GM12878 (cell line): ENCODE measurements at places on chromosomes 7 and 10.

DNA sequence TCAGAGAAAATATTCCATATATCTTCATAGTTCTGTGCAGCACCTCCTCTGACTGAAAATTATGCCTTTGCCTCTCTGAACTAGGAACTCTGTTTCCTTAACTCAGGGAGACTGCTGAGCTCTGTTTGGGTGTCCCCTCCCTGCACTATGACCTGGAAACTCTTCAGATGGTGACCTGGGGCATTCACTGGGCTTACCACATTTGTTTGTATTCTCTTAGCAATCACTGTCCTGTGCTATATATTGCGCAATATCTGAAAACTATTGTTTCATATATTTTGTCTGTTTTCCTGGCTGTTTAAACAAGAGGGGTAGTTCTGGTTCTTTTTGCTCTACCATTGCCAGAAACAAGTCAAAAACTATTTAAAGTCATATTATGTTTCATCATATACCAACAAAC lies 181.8 kb upstream of the KIAA1217 start:
- H3K27ac ChIP-seq, result no peak overlapping the region
- no peak overlapping the region for H3K4me3 ChIP-seq
- DNase-seq, result no peak
- H3K36me3 ChIP-seq, result no peaks in the 10 kb centered on the region

- H3K27me3 ChIP-seq, result no peaks in the 10 kb centered on the region
- DNase-seq, result no peak
- no peak overlapping the region for H3K4me3 ChIP-seq
- H3K36me3 ChIP-seq, result no peaks in the 10 kb centered on the region
Measured at GRCh38 chr7:7911369-7912123, 57.0 kb upstream of the GLCCI1 start.

DNA sequence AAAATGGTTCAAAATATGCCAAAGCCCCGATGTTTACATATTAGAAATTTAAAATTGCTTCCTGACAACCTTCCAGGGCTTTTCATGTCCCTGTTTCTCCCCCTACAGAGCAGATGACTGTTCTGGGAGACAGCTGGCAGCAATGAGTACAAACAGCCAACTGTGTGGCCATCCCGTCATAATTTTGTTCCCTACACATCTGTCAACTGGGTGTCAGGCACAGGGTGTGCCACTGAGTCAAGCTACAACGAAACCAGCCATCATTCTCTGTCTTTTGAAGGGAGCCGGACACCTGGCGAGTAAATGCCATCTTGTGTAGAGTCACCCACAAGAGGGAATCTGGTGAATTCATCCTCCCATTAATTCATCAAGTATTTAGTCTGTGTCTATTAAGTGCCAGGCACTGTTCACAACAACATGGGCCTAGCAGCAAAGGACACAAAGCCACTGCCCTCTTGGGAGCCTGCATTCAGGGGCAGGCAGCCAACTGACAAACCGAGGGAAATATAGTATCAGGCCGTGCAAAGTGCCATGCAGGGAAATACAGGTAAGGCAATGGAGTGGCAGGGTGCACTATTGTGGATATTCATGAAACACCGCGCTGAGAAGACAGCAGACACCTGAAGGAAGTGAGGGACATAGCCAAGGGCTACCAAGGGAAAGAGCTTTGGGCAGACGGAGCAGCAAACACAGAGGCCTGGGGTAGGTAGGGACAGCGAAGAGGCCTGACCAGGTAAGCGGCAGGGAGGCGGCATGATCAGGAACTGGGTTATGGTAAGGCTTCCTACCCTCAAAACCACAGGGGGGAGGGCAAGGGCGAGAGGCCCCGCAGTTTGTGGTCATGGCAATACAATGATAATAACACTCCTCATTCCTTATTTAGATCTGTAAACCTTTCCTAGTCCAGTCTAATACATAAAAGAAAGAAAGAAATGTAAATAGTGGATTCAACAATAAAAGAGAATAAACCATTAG lies 213.6 kb downstream of the FAM107B start:
- DNase-seq, result no peak
- no peaks in the 10 kb centered on the region for H3K27me3 ChIP-seq
- H3K27ac ChIP-seq, result no peak overlapping the region

DNA sequence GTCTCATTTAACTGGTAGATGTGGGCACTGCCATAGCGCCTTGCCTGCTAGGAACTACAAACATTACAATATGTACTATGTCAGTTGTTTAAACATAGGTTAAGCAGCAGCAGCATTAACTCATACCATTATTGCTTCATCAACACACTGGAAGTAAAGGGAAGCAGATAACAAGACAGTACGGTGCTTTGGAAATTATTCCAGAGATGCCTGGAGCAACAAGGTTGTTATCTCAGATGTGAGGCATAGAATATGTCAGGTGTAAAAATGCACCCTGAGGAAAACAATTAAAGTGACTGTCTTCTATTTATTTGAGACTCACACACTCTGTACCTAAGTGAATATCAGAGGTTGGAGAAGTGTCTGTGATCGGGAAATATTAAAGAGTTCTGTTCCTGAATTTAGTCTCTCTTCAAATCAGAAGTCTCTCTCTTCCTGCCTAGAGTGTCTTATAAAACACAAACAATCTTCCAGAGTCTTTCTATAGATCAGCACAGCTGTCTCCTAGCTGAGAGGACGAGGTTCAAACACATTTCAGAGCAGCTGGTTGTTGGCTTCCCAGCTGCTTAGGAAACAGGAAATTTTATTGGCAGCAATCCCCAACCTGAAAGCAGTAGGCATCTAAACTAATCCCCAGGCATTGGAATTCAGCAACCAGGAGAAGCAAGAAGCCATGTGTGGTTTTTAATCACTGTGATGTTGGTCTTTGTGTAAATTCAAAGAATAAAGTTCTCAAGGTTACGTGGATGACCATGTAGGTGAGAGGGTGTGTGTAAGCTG lies 994.4 kb upstream of the LRRTM3 start:
- H3K4me1 ChIP-seq, result no peaks in the 10 kb centered on the region
- H3K27ac ChIP-seq, result no peak overlapping the region
- H3K27me3 ChIP-seq, result no peaks in the 10 kb centered on the region
- no peaks in the 10 kb centered on the region for H3K36me3 ChIP-seq
- no peak for DNase-seq

DNA sequence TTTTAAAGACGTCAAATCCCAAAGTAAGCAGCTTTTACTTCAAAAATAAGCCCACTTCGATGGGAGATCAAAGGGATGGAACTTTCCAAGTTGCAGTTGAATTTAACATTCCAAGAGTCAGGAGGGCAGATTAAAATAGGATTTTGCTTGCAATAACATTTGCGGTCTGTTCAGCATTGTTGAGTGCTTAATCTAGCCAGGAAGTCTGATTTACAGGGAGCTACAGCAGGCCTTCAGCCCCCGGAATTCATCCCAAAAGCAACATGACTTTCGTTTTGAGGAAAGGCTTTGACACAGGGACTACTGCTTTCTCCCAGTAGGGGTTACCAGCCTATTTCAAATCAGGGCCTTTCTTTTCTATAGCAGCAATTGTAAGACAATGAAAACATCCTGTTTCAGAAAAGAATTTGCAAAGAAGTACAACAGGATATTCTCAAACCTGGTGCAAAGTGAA lies 279.6 kb upstream of the PITRM1 start:
- H3K4me1 ChIP-seq, result peaks cover 3% of the 10 kb centered on the region; the same call in 1 of the 2 replicates
- no peaks in the 10 kb centered on the region for H3K27me3 ChIP-seq
- H3K27ac ChIP-seq, result no peak overlapping the region
- no peak overlapping the region for H3K4me3 ChIP-seq
- H3K36me3 ChIP-seq, result no peaks in the 10 kb centered on the region

GRCh38 chr10:79002336-79002735 lies 66.4 kb upstream of the ZMIZ1 start:
- peaks cover 1% of the 10 kb centered on the region; the same call in 1 of the 2 replicates for H3K27me3 ChIP-seq
- no peak for DNase-seq
- H3K36me3 ChIP-seq, result no peaks in the 10 kb centered on the region
- no peaks in the 10 kb centered on the region; the same call in 1 of the 2 replicates for H3K4me1 ChIP-seq
- no peak overlapping the region for H3K27ac ChIP-seq
- H3K4me3 ChIP-seq, result no peak overlapping the region

GRCh38 chr7:28130277-28130676 lies 50.3 kb downstream of the JAZF1 start:
- H3K27ac ChIP-seq, result no peak overlapping the region
- no peak overlapping the region for H3K4me3 ChIP-seq
- H3K4me1 ChIP-seq, result no peaks in the 10 kb centered on the region
- H3K27me3 ChIP-seq, result no peaks in the 10 kb centered on the region; the same call in none of the 2 replicates
- no peaks in the 10 kb centered on the region for H3K36me3 ChIP-seq

DNA sequence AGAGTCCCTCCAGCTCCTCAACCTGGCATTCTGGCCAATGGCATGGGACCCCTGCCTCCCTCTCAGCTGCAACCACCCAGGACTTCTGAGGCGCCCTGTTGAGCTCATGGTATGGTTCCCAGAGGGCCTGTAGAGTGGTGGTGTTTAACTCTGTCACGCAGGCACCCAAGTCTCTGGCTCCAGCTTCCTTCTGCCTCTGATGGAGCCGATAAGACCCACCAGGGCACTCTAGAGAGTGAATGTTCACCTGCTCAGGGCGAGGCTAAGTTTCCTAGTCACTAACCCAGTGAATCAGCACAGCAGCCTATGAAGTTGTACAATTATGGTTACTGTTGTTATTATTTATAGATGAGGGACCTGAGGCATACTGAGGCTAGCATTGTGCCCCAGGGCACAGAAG lies 120.4 kb downstream of the ZMIZ1 start:
- H3K4me1 ChIP-seq, result no peaks in the 10 kb centered on the region
- H3K27me3 ChIP-seq, result no peaks in the 10 kb centered on the region
- H3K27ac ChIP-seq, result no peak overlapping the region
- no peak overlapping the region for H3K4me3 ChIP-seq
- no peaks in the 10 kb centered on the region for H3K36me3 ChIP-seq
- no peak for DNase-seq

DNA sequence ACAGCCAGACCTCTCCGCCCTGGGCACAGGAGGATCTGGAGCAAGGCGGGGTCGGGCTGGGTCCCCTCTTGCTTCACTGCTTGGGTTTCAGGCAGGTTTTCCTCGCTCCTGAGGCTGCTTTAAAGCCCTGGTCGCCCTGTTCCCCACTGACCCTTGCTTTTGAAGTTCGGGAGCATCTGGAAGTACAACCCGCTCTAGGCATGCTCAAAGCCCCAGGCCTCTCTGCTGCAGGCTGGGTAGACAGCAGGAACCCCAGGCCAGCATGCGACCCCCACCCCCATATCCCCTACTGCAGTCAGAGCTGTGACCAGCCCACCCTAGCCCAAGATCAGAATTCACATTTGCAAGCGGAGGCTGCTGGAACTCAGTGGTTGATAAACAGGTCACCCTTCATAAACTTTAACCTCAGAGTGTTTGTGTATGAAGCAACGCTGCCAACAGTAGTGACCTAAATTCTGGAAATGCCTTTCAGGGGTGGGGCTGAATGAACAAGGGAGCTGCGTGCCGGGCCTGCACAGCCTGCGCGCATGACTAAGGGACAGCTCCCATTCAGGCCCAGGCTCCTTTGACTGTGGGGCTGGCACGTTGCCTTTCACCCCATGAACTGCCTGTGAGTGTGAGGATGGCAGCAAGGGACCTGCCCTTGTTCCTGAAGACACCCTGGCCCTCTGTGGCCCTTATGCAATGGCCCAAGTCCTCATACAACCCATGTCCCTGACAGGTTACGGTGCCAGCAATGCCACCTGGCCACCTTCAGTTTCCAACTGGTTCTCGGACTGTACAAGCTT lies 52.5 kb downstream of the PROSER2 start:
- no peak overlapping the region for H3K4me3 ChIP-seq
- DNase-seq, result no peak
- no peak overlapping the region for H3K27ac ChIP-seq
- H3K36me3 ChIP-seq, result no peaks in the 10 kb centered on the region
- peaks cover 4% of the 10 kb centered on the region for H3K4me1 ChIP-seq
- H3K27me3 ChIP-seq, result no peaks in the 10 kb centered on the region; the same call in 1 of the 2 replicates

- no peaks in the 10 kb centered on the region for H3K27me3 ChIP-seq
- H3K4me1 ChIP-seq, result no peaks in the 10 kb centered on the region
- no peak overlapping the region for H3K27ac ChIP-seq
- no peak overlapping the region for H3K4me3 ChIP-seq
Measured at GRCh38 chr7:93945756-93946535, 24.4 kb downstream of the GNG11 start.

DNA sequence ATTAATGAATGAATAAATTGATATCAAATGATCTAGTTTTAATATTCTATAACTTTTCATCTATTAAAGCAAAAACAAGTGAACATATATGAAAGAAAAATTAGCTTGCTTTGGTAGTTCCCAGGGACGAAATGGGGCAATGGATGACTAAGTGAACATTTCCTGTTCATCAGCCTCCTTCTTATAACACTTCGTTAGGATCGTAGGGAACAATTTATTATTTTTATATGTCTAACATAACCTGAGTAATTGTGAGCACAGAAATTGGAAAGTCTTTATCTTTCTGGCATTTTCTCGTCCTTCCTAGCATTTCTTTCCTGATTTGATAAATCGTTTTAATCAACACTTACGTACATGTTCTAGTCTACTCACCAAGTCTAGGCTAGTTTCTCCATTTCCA lies 59.1 kb upstream of the PPP1R3C start:
- no peaks in the 10 kb centered on the region for H3K36me3 ChIP-seq
- no peaks in the 10 kb centered on the region for H3K27me3 ChIP-seq
- no peak for DNase-seq
- H3K4me3 ChIP-seq, result no peak overlapping the region
- H3K27ac ChIP-seq, result no peak overlapping the region

DNA sequence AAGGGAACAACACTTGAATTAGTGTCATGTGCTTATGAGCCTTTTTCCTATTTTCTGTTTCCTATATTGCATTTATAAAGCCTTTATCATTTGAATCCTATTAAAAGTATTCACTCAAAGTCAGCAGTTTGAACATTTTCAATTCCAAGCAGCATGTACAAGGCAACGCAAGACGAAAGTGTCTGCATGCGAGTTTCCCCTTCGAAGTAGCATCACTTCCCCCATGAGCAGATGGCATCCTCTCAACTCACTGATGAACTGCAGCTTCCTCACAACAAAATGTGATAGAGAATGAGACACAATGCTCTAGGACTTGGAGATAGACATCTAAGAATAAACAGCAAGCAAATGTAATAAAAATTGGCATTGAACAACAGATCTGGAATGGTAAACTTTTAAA lies 270.7 kb downstream of the PRPF18 start:
- no peak overlapping the region for H3K4me3 ChIP-seq
- no peak overlapping the region for H3K27ac ChIP-seq
- DNase-seq, result no peak
- no peaks in the 10 kb centered on the region for H3K27me3 ChIP-seq
- peaks cover 5% of the 10 kb centered on the region; the same call in 1 of the 2 replicates for H3K4me1 ChIP-seq
- H3K36me3 ChIP-seq, result no peaks in the 10 kb centered on the region

- no peaks in the 10 kb centered on the region for H3K27me3 ChIP-seq
- H3K4me1 ChIP-seq, result no peaks in the 10 kb centered on the region
- DNase-seq, result no peak
Measured at GRCh38 chr10:13587391-13587790, 626 bp downstream of the PRPF18 start.

GRCh38 chr10:16919121-16919982 lies 102.1 kb upstream of the RSU1 start:
- H3K4me1 ChIP-seq, result no peaks in the 10 kb centered on the region
- no peak for DNase-seq
- no peak overlapping the region for H3K4me3 ChIP-seq
- H3K27me3 ChIP-seq, result no peaks in the 10 kb centered on the region

DNA sequence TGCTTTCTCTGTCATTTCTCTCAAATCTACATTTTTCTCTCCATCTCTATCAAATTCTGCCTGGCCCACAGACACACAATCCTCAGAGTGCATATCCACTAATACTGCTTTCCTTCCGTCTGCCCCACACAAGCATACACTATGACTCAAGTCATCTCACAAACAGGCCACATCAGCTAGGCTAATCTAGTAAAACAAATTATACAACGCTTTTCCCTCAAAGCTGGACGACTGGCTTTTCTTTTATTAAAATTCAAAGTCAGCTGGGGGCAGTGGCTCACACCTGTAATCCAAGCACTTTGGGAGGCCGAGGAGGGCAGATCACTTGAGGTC lies 161.1 kb downstream of the FAM107B start:
- H3K36me3 ChIP-seq, result no peaks in the 10 kb centered on the region
- H3K27ac ChIP-seq, result no peak overlapping the region
- no peaks in the 10 kb centered on the region for H3K27me3 ChIP-seq
